WTC11 (cell line): ENCODE measurements at places on chromosomes 7 and 10.

DNA sequence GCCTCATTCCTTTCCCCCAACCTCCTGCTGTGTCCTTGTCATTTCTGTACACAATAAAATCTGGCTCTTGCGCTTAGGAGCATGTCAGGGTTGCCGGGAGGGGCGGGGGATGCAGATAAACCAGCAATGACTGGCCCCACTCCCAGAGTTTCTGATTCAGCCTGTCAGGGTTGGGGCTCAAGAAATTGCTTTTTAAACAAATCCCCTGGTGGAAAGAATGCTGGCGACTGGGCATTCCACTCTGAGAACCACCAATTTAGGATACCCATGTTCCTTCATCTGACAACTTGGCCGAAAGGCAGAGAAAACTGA, 376.4 kb downstream of the TCERG1L start:
- no peak for DNase-seq

DNA sequence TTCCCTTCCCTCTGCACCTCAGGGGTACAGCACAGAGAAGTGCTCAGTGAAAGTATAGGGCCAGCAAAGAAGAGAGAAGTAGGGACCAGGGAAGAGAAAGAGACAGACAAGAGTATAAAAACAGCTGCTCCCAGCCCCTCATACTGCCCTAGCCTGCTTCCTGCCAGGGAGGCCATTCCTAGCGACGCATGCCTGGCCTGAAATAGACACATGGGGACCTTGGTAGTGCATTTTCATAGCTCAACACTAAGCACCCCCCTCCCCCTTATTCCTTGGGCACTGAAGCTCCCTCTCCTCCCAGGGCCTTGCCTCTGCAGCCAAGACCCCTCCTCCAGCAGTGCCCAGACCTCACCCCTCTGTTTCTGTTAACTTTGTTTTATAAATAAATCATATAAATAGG, 64.7 kb downstream of the ZMIZ1 start:
- DNase-seq = no peak

- DNase-seq = no peak
These were observed 38.8 kb downstream of the SLC29A3 start for GRCh38 chr10:71357792-71358265.

DNA sequence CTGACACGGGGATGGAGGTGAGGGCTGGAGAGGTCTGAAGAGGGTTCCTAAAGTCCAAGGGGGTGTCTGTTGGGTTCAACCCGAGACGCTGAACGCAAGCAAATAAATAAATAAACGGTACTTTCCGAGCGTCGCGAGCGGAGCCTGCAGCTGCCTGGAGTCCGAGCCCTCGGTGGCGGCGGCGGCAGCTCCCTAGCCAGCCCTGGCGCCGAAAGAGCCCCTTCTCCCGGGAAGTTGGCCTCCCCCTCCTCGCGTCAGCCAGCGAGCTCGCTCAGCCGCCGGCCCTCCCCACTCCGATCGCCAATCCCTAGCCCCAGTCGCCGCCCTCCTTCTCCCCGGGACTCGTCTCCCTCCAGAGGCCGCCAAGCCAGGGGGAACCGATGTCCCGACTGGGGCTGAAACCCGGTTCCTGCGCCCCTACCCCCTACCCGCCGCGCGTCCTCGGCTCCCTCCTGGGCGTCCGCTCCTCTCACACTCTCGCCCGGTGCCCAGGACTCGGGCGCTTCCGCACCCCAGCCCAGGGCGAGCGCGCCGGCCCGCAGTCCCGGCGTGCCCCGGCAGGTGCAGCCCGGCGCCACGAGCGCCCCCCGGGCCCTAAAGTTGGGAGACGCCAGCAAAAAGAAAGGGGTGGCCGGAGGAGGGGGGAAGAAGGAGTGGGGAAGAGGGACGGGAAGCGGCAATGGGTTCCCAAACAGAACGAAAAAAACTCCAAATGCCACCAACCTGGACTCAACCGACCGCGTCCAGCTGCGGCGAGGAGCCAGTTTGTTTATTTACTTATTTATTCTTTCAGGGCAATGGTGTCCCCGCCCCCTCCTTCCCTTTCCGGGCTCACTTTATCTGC, at the start of gene GFRA1:
TSS of gene GFRA1 (minus strand) at position 767 of the 844 bp plus-strand sequence. CDS start 1,177 bp downstream, outside the sequence.
- DNase-seq = peak; percentile 77

GRCh38 chr10:47078393-47079203, 167.4 kb downstream of the PTPN20 start:
- DNase-seq = no peak

GRCh38 chr7:8111282-8111960, 142.8 kb downstream of the GLCCI1 start:
- no peak for DNase-seq

DNA sequence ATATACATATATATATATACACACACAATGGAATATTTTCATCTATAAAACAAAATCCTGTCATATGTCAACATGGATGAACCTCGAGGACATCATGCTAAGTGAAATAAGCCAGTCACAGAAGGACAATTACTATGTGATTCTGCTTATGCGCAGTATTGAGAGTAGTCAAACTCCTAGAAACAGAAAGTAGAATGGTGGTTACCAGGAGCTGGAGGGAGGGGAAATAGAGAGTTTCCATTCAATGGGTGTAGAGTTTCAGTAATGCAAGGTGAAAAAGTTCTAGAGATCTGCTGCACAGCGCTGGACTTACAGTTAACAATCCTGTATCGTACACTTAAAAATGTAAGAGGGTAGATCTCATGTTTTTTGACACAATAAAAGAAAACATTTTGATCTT, 181.9 kb downstream of the CDCA7L start:
- no peak for DNase-seq

DNA sequence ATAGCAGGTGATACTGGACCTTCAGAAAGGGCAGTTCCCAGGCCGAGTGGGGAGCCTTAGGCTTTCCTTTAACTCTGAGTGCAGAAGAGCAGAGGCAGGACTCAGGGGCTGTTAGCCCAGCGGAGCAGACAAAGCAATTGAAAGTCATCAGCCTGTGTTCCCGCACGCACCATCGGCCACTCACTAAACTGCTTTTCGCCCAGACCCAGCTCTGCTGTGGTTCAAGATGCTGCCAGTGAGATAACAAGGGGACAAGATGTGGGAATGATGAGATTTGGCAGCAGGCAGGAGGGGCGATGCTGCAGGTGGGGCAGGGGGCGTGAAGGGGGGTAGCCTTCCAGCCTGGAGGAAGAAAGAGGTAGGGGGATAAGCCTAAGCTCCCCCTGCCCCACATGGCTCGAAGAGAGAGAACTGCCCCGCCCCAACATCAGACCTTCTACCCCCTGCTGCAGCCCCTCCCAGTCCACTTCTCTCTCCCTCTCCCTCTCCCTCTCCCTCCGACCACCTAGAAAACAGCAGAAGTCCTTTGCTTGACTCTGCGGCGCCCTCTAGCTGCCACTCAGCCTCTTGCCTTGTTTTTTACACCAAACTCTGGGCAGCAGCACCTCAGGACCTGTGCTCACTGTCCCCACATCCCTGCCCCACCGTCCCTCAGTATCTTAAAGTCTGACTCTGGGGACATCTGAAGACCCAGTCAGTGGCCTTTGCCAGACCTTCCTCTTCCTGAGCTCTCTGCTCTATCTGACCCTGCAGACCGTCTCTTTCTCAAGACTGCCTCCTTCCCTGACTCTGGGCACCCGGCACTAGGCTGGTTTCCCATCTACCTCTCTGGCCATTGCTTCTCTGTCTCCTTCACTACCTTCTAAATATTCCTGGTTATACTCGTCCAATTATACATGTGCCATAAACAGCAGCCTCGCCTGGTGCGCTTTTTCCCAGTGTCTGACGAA, 110.5 kb downstream of the C10orf105 start:
- DNase-seq = peak; percentile 93

GRCh38 chr7:28490831-28491230, 78.5 kb downstream of the CREB5 start:
- no peak for DNase-seq

DNA sequence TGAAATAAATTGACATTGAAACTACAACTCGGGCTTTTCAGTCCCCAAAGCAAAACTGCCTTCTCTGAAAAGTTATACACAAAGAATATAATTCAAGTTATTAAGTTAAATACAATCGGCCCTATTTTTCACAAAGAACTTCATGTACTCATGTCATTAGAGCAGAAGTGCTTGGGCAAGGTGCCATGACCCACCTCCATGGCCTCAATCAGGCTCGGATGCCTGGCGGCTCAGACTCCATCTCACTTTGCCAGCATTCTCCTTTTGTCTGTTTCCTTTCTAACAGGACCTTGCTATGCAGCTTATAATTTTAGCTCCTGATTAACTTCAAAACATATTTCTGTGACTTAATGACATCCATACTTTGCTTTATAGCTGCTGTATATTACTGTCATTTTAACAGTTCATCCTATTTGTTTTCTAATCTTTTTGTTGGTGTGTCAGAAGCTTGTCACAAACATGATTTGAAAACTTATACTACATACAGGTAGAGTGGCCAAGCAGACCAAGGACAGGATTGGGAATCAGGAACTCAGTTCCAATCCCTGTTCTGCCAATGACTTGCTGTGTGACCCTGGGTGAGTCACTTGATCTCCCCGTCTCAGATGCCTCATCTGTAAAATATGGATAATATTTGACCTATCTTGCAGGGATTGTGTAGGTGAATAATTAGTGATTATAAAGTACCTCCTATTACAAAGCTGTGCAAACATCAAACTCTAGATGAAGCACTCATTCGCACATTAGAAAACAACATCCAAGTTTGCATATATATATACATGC, 60.8 kb upstream of the ITGA8 start:
- DNase-seq = no peak

DNA sequence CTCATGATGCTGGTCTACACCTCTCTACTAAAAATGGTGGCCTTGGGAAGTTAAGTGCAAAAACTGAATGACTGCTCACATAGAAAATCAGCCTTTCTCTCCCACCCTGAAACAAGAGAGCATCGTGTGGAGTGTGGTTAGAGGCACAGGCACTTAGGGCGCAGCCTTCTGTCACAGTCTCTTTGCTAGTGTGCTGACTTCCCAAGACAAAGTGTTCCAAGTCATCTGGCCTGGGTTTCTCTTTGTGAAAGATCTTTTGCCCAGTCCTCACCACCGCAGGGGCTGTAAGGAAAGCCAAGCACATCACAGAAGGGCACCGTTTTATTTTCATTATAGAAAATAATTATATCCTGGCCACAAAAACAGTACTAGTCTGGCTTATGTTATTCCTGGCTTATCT, 12.5 kb downstream of the STN1 start:
- DNase-seq = no peak

DNA sequence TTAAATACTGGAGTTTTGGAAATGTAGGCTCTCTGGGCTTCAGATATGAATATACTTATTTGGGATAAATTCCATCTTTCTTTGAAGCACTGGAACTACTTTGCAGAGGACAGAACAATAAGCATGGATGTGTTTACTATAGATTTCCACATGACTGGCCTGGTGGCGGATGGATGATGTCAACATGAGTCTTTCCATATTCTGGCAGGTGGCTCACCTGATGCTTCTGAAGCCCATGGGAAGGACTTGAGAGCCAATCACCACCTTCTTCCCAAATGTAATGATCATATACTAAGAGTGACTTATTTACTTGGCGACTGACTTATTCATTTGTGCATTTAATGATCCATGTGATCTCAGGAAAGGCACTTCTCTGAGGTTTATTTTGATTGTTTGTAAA, 110.5 kb downstream of the FANK1 start:
- no peak for DNase-seq

DNA sequence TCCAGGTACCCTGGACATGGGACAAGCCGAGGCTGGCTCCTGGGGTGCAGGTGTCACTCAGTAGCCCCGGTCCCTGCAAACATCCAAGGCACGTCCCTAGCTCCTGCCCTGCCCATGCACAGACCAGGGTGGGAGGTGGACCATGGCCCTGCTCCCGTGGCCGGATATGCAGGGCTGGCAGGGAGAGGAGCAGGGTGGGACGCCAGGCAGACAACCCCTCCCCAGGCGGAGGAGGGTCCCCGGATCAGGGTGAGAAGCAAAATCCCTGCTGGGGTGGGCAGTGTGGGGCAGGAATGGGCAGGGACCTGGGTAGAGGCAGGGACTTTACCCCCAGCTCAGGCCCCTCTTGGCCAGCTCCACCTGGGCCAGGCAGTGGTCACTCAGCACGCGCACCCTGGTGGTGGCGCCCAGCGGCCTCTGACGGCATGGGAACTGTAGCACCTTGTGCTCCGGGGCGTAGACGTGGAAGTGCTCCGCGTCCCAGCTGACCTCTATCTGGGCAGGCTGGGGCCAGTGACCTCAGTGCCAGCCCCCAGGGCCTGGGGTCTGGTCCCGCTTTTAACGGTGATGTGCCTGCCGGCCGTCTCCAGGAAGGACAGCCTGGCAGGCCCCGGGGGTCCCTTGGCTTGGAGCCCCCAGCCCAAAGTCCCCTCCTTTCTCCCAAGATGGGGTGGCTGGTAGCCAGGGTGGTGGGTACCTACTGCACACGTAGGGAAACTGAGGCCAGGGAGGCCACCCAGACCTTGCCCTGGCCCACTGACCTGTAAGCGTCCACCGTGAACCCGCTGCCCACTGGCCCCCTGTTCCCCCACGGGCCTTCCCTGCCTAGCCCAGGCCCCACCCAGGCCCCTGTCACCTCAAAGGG, 1.2 kb downstream of the GRIFIN start:
- no peak for DNase-seq

DNA sequence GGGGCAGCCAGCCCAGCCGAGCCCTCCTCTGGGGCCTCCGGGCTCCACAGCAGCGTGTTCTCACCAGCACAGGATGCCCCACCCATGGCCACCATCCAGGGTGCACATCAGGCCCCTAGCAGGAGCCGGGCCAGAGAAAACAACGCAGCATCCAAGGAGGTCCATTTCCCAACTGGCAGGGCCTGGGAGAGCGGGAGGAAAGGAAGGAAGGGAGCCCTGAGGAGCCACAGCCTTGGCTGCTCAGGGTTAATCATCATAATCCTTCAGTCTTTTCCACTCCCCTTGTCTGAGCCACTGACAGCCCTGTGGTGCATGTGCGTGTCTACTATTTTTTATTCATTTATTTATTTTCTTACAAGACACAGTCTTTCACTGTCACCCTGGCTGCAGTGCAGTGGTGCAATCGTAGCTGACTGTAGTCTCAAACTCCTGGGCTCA, 3.6 kb downstream of the PLAC9 start:
- peak; percentile 31 for DNase-seq

DNA sequence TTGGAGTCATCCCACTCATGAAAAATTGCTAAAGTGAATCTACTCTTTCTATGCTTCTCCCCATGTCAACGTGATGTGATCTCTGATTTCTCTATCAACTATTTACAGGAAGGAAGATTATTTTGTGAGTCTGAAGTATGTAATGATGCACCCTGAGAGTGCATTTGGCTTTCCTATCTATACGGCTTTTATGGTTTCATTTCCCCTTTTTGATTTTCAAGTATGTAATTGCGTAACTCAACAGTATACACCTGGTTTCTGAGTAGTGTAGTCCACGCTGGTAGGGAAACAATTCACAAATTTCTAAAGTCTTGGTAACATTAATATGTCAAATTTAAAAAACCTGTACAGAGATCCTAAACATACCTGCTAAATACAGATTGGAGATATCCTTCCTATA, 194.7 kb upstream of the SEMA3A start:
- no peak for DNase-seq

GRCh38 chr7:38461887-38462286, 169.3 kb downstream of the AMPH start:
- no peak for DNase-seq

GRCh38 chr7:138584283-138584682, 116.9 kb downstream of the SVOPL start:
- no peak for DNase-seq

GRCh38 chr7:141053626-141054025, 20.2 kb upstream of the TMEM178B start:
- no peak for DNase-seq

GRCh38 chr10:72311667-72312066, 37.9 kb downstream of the DDIT4 start:
- no peak for DNase-seq
